ENCODE measurements at places on chromosomes 6 and 20. TPM values are rescaled to one million over a fixed set of nuclear protein-coding genes. Genes with fewer than 3 reads are reported as not detected.

GRCh38 chr20:8018958-8019245 is 659 bp downstream of the TMX4 start:
- no peak for DNase-seq

DNA sequence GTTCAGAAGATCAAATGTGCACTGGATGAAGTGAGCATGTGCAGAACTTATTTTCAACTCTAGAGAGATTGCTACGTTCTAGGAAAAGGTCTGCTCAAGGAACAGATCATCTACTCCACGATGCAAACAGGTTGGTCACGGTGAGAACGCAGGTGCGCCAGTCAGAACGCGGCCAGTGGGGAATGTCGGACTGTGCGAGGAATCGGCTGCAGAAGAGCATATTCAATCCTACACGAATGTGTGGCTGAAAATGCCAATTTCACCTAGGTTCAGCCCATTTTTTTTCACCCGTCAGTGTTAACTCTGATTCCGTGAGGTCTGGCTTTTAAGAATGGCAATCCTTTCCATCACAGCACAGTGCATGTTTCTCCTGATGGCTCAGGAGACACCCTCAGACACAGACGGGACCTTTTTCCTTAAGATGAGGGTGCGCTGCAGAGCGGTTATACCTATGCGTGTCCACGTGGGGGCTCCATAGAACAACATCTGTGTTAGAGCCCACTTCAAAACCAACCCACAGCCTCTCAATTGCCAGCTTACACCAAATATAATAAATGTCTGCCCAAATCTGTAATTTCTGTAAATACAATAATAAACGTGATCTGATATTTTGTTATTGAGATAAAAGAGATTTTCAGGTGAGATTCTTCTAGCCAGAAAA is 250.4 kb downstream of the FOXA2 start:
- peak; percentile 69 for DNase-seq

GRCh38 chr6:49979584-49979983 is 10.2 kb upstream of the DEFB113 start:
- DNase-seq, result no peak

DNA sequence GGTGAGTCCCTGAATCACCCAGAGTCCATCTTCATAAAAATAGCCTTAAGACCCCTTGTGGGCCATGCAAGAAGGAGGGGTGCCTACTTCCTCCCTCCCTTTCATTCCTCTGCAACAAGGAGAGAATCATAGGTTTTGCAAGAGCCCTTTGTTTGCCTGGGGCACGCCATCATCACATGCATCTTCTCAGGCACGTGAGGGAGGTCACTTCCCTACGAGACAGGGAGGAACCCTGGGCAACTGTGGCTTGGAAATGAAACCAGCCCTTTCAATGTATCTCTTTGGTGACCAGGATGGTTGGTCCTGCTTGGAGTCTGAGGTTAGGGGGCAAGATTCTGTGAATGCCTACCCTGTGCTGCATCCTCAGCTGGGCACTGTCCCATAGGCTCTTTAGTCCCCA is 194.8 kb downstream of the MAFB start:
- no peak for DNase-seq

DNA sequence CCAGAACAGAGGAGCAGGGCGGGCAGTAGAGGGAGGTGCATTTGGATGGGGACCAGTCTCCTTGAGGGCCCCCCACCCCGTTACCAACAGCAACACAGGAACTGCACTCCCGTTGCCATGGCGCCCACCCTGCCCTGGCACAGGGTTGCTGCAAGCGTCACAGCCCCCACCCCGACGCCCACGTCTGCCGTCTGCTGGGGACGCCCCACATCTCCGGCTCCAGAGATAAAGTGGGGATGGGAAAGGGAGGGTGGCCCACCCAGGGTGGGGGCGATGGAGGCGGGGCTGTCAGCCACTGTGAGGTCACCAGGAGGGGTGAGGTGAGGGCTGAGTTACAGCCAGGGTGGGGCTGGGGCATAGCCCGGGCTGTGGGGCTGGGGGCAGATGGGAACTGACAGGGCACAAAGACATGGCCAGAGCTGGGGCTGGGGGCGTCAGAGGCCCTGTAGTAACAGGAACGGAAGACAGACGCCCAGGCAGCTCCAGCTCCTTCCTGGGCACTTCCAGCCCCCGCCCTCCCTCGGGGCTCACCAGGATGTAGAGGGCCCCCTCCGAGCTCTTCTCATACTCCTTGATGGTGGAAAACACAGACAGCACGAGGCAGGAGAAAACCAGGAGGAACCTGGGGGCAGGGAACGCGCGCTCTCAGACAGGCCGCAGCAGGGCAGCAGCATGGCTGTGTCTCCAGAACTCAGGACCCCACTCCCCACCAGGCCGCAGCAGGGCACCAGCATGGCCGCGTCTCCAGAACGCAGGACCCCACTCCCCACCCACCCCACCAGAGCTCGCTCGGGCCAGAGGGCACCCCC is 26.0 kb downstream of the KCNQ2 start:
- no peak for DNase-seq

DNA sequence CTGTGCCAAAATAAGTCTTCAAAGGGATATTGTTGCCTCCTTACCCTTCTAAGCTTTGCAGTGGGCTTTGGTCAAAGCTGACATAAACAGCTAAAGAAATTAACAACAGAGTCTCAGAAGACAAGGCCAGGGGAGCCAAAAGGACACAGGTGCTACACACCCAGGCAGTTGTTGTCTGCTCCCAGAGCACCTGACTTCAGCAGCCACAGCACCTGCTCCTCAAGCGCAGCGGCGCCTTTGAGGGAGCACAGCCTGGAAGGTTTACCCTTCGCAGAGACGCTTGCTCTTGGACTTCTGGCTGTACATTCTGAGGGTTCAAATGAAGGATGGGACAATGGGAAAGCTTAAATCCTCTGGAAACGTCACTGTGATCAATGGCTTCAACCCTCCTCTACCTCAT is 16.6 kb downstream of the B4GALT5 start:
- no peak for DNase-seq

DNA sequence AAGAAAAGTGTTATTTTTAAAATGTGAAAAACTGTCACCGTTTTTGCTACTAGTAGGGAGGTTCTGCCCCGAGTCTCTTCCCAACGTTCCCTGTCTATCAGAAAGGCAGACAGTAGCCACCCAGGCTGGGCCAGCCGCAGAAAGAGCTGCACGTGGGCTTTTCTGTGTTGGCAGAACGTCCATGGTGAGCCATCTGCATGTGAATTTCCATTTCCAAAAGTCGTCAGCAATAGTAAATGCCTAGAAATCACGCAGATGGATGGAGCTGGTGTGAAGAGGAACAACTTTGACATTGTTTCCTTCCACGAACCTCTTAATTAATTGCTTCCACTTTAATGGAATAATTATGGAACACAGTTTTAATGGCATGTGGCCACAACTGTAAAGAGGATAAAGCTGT is 97.5 kb downstream of the FAM120B start:
- no peak for DNase-seq

DNA sequence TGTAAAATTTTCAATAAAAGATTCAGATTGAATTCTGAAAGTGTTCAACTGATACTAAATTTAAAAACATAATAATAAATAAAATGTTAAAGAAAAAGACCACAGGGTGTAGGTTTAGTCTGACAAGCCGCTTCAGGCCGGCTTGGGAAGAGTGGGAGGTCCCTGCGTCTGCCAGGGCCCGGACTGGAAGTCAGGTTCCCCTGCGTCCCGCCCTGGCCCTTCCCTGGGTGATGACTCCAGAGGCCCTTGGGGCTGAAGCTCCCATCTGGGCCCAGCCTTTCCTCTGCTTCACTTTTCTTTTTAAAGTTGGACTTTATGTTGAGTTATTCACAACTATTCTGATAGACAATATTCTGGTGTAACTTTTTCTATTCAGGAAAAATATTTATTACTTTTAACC is 93.3 kb downstream of the SMOC2 start:
- DNase-seq, result no peak

DNA sequence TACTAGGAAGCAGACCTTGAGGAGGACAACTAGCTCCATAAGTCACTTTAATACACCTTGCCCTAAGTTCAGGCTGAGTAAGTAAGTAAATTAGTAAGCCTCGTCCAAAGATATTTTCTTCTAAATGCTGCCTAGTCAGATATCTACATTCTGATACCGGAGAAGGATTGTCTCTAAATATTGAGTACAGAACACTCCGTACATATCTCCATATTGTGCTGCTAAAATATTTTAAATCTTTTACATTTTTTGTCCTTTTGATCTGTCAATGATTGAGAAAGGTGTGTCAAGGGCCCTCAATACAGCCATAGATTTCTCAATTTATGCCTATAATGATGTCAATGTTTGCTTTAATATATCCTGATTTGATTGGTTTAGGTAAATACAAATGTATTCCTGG is 3.2 kb downstream of the WFDC8 start:
- DNase-seq, result no peak

GRCh38 chr6:10144772-10145171 is 270.1 kb downstream of the TFAP2A start:
- no peak for DNase-seq

DNA sequence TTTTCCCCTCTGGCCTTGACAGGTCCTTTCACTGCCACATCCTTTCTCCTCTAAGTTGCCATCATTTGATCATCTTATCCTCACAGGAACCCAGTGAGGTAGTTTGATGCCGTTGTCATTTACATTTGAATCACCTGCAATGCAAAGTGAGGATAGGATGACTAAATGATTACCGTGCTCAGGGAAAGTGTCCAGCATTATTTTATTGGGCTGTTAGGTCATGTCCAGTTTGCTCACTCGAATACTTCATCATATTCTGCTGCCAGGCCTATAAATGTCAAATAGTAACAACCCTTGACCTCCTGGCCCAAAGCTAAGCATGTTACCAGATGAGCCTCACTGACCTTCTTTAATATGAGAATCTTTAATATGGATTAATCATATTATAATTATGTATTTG is 1068.7 kb upstream of the FLRT3 start:
- DNase-seq, result no peak

ZCCHC3 gene
- total RNA-seq, result 52.4 TPM

FAM217A gene
- total RNA-seq, result not detected

CST5 gene
- total RNA-seq, result not detected

ENPP5 gene
- 7.8 TPM for total RNA-seq

PCNA gene
- total RNA-seq, result 290 TPM

R3HDML gene
- not detected for total RNA-seq

RNF182 gene
- 13.0 TPM for total RNA-seq

Data from H1 (cell line).